Left renal pelvis (tissue), 4 donors: ENCODE measurements at places on chromosomes 16 and 17.
A peak's percentile ranks its signal among the peaks of the same experiment; 100 is the strongest.

DNA sequence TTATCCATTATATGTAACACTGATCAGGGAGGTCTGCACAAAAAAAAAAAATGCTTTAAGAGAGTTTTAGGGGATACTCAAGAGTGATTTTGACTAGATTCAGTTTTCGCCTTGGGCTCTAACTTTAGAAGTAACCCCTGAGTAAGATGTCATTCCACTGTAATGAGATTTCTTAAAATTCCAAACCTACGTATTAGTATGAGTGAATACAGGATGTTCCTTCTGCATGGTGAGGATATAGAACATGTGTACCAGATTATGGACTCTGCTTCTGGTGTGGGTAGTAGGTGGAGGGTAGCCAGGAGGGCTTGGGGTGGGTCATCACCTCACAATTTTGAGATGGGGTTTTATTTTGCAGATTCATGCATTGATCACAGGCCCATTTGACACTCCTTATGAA is 4.3 kb downstream of the UBE2Z start:
- DNase-seq, result no peak

- no peak for DNase-seq
Observed at GRCh38 chr16:79402920-79403319, 197.6 kb downstream of the MAF start.

GRCh38 chr16:14196539-14196938 is 125.4 kb downstream of the MRTFB start:
- DNase-seq, result no peak

DNA sequence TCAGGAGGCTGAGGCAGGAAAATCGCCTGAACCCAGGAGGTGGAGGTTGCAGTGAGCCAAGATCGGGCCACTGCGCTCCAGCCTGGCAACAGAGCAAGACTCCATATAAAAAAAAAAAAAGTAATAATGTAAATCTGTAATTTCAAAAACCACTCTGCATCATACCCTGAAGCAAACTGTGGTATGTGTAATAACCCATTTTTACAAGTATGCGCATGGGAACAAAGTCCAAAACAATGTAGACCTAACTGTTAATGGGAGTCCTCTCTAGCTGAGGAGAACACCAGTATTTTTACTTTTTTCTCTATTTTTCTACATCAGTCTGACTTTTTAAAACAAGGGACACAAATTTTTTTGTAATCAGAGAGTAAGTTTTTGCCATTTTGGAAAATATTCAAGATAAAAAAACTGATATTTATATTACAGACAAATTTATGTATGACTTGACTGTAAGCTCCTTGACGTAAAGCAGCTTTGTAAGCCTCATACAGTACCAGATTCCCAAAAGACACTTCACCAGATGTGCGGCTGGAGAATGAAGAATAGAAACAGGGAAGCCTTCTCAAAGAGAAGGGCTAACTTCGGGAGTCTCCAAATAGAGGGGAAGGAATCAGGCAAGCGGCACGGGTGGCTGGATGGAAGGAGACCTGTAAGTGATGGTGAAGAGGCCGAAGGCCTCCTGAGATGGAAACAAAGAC is 25.7 kb downstream of the CMTM4 start:
- DNase-seq, result no peak

DNA sequence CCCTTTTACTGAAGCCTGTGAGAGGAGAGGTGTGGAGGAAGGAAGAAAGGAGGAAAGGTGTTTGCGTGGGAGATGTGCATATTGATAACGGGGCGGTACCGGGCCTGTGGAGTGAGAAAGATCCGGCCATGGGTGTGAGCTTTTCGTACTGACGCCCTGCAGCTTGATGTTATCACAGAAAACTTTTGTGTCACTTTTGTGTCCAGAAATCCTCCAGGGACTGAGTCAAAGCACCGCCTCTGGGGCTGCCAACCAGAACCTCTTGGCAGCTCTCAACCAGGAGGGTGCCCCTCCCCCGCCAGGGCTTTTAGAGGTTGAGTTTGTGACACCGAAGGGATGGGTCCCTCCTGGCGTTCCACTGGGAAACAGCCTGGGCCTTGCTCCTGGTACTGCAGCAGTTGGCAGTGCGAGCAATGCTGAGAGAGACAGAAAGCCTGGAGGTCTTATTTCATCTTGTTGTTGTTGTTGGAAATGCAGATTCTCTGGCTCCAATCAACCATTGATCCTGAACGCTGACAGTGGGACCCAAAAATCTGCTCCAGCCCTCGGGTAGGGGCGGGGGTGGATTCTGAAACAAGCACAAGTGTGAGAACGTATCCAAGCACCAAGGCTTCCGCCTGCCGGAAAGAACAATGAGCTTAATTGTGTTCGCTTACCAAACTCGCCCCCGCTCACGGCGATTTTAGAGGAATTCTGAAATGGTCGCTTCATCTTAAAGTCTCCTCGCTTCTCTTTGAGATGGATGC is 65.0 kb downstream of the CRISPLD2 start:
- DNase-seq, result no peak

- DNase-seq, result no peak
Observed at GRCh38 chr16:86502856-86503748, 7.2 kb upstream of the FOXF1 start.

DNA sequence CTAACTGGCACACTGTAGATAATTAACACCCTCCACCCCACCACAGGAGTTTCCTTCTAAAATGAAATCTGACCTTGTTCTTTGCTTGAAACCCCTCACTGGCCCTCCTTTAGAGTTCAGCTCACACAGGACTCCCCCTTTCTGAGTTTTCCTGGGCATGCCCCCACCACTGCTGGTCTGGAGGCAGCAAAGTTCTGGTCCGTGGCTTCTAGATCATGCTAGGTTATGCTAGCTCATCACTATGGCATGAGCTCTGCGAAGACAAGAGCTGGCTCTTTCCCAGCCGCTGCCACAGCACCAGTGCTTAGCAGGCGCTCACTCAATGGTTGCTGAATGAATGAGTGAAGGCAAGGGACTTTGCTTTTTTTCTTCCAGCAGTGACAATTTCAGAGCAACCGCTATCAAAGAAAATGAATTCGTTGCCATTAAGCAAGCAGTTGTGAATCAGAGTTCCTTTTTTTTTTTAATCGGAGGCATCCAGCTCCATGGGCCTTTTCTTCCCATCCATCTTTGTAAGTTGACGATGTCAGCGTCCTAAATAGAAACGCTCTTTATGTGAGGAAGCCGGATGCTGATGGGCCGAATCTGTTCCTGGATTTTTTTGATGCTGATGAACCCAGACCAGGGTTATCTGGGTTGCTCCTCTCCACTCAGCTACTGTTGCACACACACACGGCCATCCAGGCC is 80.8 kb upstream of the NOL11 start:
- no peak for DNase-seq

DNA sequence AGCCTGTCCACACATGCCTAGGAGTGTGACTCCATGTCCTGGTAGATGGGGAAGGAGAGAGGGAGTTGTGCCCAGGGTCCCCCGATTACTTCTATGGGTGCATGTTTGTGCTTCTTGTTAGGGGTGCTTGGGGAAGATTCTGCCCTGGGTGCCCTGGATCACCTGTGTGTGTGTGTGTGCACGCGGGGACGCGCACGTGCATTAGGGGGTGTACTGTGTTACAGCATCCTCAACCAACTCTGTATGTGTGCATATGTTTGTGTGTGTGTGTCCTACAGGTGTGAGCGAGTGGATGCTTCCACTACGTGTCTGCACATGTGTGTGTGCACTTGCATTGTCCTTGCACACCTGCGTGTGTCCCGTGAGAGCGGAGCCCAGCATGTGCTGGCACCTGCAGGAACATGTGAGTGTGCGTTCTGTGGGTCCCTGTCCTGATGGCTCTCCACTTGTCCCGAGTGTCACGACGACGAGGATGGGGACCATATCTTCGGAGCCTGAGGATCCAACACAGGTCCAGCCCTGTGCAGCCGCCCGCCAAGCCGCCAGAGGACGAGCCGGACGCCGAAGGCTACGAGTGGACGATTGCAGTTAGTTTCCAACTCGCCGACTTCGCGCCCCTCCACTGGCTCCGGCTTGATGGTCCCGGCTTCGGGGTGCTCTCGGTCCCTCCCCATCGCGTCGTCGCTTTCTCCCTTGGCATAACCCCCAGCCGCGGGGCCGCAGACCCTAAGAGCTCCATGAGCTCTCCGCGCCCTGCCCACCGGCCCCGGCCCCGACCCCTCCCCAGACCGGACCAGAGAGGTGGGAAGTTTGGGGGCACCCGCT is 6.0 kb upstream of the TBC1D3B start:
- DNase-seq, result no peak

GRCh38 chr17:79171188-79171587 is 96.6 kb downstream of the ENGASE start:
- DNase-seq, result no peak

- no peak for DNase-seq
Observed at GRCh38 chr17:9150446-9151090, 129.3 kb downstream of the NTN1 start.

DNA sequence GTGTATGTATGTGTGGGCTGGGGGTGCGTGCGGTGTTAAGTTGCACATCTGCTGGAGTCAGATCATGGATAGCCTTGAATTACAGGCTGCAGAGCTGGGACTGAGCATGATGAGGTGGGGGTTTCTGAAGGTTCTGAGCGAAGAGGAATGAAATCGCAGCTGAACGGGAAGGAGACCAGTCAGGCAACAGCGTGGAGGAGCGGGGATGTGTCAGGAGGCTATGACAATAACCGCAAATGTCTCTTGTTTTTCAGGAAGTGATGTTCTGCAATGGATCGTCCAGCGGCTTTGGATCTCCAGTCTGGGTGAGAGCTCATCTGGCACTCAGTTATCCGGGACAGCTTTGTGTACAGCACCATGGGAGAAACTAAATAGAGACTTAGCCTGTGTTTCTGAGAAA is 20.9 kb downstream of the RGS9 start:
- DNase-seq, result no peak

- peak; percentile 45 for DNase-seq
Observed at GRCh38 chr17:51764387-51764971, 394.0 kb downstream of the CA10 start.

DNA sequence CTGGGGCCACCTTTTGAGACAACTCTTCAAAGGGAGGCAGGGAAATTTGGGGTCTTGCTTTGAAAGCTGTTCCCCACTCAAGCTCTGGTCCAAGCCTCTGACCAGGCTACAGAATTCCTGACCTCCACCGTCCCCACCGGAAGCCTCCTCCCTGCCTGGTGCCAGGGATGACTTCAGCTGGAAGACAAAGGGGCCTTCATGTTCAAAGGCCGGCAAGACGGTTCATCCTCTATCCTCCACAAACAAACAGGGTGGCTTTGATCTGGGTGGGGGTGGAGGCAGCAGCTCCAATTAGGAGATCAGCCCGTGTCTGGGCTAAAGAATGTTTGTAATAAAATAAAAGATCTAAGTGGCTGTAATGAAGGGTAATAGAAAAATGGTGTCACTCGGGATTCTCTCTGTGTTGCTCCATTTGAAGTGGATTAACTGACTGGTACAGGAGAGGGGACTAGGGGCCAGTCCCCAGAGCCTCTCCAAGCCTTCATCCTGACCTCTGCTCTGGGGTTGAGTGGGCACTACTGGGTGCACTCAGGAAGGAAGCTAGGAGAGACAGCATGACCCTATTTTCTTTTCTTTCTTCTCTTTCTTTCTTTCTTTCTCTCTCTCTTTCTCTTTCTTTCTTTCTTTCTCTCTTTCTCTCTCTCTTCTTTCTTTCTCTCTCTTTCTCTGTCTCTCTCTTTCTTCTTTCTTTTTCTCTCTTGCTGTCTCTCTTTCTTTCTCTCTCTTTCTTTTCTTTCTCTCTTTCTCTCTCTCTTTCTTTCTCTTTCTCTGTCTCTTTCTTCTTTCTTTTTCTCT is 27.5 kb upstream of the NKD1 start:
- DNase-seq, result no peak

- no peak for DNase-seq
Observed at GRCh38 chr17:79707931-79708891, 22.5 kb upstream of the ENPP7 start.

GRCh38 chr17:61534414-61534813 is 56.6 kb downstream of the NACA2 start:
- no peak for DNase-seq

GRCh38 chr16:9411426-9411825 is 320.0 kb downstream of the HAPSTR1 start:
- no peak for DNase-seq

- no peak for DNase-seq
Observed at GRCh38 chr16:68869492-68870088, 26.3 kb downstream of the TANGO6 start.

DNA sequence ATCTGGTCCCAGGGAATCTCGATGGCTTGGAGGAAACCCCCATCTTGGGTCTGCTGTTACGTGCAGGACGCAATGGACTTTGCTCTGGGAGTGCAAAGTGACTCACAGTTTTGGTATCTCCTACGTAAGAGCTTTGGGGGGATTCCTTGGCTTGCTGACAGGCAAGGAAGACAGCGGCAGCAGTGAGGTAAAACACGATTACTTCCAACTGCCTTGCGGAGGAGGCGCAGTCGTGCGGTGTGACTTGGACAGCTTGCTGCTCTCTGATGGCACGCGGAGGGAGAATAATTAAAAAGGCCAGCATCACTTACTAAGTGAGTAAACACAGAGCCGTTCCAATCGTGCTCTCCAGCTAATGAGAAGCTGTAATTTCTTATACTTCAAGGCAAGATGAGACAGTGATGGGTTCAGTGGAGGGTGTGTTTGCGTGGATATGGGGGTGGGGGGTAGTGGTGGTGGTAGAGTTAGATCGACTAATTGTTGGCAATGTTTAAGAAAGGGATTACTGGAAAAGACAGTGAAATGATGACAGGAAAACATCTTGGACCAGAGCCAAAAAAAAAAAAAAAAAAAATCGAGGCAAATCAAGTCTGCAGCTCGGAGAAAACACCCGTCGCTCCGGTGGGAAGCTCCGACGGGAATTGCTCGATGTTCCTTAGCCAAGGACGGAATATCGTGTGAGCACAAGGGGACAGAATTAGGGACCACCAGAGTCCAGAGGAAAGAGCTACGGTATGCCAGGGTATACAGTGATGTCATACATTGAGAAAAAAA is 184.8 kb upstream of the ZFHX3 start:
- peak; percentile 22 for DNase-seq

DNA sequence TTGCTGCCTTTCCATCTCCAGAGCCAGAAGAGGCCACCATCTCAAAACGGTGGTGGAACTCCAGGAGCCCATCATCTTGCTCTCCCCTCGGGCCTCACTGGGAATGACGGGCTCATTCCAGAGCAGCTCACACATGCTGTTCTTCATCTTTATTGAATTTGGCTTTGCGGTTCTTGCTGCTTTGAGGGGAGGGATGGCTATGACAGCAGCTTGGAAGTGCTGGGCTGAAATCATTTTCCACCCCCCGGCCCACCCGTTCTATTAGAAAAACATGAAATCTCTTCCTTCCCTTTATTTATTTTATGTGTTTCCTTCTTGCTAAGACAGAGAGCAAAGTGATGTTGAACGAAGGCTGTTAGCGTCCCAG is 149.8 kb upstream of the RPL38 start:
- no peak for DNase-seq

GRCh38 chr17:917391-917811 is 62.2 kb downstream of the NXN start:
- DNase-seq, result no peak

- DNase-seq, result no peak
Observed at GRCh38 chr16:66474750-66475199, 47.7 kb downstream of the BEAN1 start.
